A172 (cell line): ENCODE measurements at places on chromosomes 5 and 9. TPM values are rescaled to one million over a fixed set of nuclear protein-coding genes. Genes with fewer than 3 reads are reported as not detected.

Gene RMRP
- 1,768 and 6,657 TPM in 2 replicates for total RNA-seq

Gene PDE6A
- total RNA-seq: 0.10 and 0.41 TPM in 2 replicates

Gene HAVCR1
- not detected in 2 replicates for total RNA-seq

Gene ACTBL2
- 0.05 TPM in 1 of 2 replicates, not detected in the other for total RNA-seq

Gene TAF11L10
- total RNA-seq: not detected in 2 replicates

Gene EQTN
- total RNA-seq: not detected in 2 replicates

Gene PRSS3
- total RNA-seq: 1.5 TPM in 1 of 2 replicates, not detected in the other

Gene PAEP
- not detected in 2 replicates for total RNA-seq

Gene CDKN2B-AS1
- not detected in 2 replicates for total RNA-seq

Gene PCDHB2
- total RNA-seq: 0.41 and 0.59 TPM in 2 replicates

Gene CBY3
- total RNA-seq: not detected in 2 replicates

Gene EGFLAM
- 0.07 TPM in 1 of 2 replicates, not detected in the other for total RNA-seq

Gene GLRA1
- total RNA-seq: not detected in 2 replicates

Gene RABL6
- total RNA-seq: 138 and 144 TPM in 2 replicates

Gene ASPN
- total RNA-seq: not detected in 2 replicates

Gene PTGDS
- total RNA-seq: 1.6 TPM in 1 of 2 replicates, not detected in the other

Gene PRXL2C
- 37.4 and 38.4 TPM in 2 replicates for total RNA-seq

Gene MCIDAS
- 0.48 and 1.3 TPM in 2 replicates for total RNA-seq

Gene AKNA
- total RNA-seq: 3.1 and 3.5 TPM in 2 replicates

Gene KIF27
- 3.1 and 3.3 TPM in 2 replicates for total RNA-seq

Gene SHB
- total RNA-seq: 15.1 and 19.8 TPM in 2 replicates

Gene FBP2
- total RNA-seq: not detected in 2 replicates

Gene ECSCR
- total RNA-seq: 0.62 and 1.8 TPM in 2 replicates
